Activated CD4-positive, alpha-beta T cell treated with anti-CD3 and anti-CD28 coated beads, Interleukin-2, amount 50 U/mL, for 48 hours (primary cell): ENCODE measurements at places on chromosomes 3 and 15.

GRCh38 chr3:112505907-112506306 lies 6.6 kb upstream of the BTLA start:
- DNase-seq, result no peak

- DNase-seq, result no peak
These were observed 257.9 kb downstream of the UBE2E2 start for GRCh38 chr3:23461069-23461468.

DNA sequence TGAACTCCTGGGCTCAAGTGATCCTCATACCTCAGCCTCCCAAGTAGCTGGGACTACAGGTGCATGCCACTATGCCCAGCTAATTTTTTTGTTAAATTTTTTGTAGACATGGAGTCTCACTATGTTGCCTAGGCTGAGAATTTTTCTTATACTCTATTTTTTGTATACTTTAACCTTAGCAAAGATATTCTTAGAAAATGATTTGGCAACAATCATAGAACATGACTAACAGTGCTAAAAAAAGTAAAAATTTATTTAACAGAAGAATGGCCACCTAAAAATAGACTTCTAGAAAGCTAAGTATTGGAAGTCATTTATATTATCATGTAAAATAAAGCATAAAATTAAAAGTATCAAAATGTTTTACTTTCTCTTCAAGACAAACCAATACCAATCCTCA lies 322.3 kb downstream of the PLCL2 start:
- DNase-seq, result no peak

GRCh38 chr3:140396110-140396509 lies 281.8 kb upstream of the TRIM42 start:
- DNase-seq, result no peak

GRCh38 chr3:103818800-103819199 lies 1384.0 kb downstream of the ZPLD1 start:
- no peak for DNase-seq

DNA sequence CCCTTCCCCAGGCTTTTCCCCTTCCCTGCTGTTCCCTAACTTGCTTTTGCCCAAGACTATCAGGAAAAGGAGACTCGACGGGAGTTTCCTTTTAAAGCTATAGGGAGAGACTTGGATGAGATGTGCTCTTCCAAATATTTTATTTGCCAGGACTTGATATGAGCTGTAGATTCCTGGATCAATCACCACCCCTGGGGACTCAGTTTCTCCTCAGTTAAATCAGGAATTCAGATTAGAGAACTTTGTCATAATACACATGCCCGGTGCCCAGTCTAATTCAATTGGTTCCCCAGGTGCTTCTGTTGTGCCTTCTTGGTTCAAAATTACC lies 46.6 kb downstream of the SMAD6 start:
- DNase-seq, result no peak

GRCh38 chr3:40456279-40456939 lies 730 bp upstream of the RPL14 start:
- no peak for DNase-seq

- no peak for DNase-seq
These were observed 223.0 kb upstream of the MLF1 start for GRCh38 chr3:158347966-158348365.

GRCh38 chr15:90697175-90697574 lies 20.0 kb upstream of the BLM start:
- DNase-seq, result no peak

DNA sequence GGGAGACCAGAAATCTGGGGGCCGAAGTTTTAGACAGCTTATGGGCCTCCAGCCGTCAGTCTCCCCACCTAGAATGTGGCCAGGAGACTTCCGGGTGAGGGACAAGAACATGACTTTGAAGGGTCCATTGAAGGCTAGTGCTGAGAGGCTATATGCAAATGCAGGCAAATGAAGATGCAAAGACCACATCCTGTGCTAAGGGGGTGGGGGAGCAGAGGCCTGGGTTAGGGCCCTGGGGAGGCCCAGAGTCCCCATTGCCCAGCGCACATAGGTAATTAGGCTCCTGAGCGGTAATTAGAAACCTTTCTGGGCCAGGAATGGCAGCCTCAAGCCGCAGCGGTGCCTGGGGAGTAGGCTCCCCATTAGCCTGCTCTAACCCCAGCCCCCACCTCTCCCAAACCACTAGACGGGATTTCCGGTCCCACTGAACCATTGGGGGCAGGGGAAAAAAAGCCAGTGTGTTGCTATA lies 6.8 kb downstream of the CSK start:
- peak; percentile 67 for DNase-seq

- no peak for DNase-seq
These were observed 82.7 kb downstream of the BTLA start for GRCh38 chr3:112416391-112417212.

GRCh38 chr15:66564136-66565041 lies 1.4 kb downstream of the LCTL start:
- no peak for DNase-seq
